ENCODE measurements at places on chromosomes 2 and 18. TPM values are rescaled to one million over a fixed set of nuclear protein-coding genes. Genes with fewer than 3 reads are reported as not detected.

Gene PRKAG3
- not detected for total RNA-seq

Gene IGFBP5
- total RNA-seq, result 0.14 TPM

Gene LTBP1
- total RNA-seq, result 0.19 TPM

Gene RGPD4
- 0.31 TPM for total RNA-seq

Gene ASB18
- not detected for total RNA-seq

Gene SNRPD1
- 74.6 TPM for total RNA-seq

Gene NEU2
- total RNA-seq, result not detected

DNA sequence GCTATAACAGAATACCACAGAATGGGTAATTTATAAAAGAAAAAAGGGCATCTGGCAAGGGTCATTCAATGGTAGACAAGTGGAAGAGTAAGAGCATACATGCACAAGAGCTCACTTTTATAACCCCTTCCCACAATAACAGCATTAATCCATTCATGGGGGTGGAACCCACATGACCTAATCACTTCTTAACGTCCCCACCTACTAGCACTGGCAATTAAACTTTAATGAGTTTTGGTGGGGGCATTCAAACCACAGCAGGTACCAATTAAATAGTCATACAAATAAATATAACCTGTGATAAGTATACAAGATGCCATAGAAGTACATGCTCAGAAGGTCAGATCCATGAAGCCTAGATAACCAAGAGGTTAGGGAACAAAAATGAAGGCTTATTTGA, 48.6 kb downstream of the ROCK1 start:
- peaks cover 3% of the 10 kb centered on the region for H3K4me1 ChIP-seq
- H3K4me3 ChIP-seq, result no peak overlapping the region
- DNase-seq, result no peak
- no peaks in the 10 kb centered on the region for H3K27me3 ChIP-seq
- no peak overlapping the region for H3K27ac ChIP-seq
- peaks cover 29% of the 10 kb centered on the region for H3K36me3 ChIP-seq

DNA sequence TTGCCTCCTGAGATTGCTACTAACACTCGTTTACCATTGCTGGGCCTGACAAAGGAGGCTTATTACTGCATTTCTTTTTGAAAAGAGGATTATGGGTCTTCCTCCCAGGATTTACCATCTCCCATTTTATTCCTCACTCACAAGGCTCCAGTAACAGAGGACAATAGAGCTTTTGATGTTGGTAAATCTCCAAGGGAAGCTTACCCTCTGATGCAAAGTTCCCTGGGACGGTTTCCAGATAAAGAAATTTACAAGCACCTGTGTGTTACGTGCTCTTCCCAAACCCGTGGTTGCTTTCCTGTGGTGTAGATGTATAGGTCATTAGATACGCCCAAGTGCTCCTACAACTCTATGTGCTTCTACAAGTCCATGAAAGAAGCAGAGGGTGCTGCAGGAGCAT, 17.1 kb downstream of the VSNL1 start:
- H3K4me3 ChIP-seq, result no peak overlapping the region
- DNase-seq, result no peak

DNA sequence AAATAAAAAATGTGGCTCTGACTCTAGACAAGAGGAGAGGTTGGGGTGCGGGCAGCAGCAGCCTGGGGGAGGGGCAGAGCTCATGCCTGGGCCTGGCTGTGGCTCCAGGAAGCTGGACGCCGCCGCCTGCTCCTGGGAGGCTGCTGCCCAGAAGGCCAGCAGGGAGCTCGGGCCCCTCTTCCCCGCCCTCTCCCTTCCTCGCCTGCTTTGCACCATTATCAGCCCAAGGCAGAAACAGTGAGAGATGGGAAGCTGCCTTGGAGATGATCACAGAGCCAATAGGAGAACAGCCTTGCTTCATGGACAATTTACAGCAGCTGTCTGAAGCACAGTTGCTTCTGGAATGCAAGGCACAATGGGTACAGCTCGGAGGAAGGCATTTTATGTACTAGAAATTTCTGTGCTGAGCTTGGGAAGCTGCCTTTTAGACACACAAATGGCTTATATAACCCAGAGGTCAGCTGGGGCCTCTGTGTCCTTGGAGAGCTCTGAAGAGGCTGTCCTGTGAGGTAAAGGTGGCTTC, 55.3 kb upstream of the AFF3 start:
- no peak overlapping the region for H3K27ac ChIP-seq
- no peaks in the 10 kb centered on the region for H3K27me3 ChIP-seq
- no peak for DNase-seq
- peaks cover 2% of the 10 kb centered on the region for H3K4me1 ChIP-seq
- H3K36me3 ChIP-seq, result no peaks in the 10 kb centered on the region
- no peak overlapping the region for H3K4me3 ChIP-seq

DNA sequence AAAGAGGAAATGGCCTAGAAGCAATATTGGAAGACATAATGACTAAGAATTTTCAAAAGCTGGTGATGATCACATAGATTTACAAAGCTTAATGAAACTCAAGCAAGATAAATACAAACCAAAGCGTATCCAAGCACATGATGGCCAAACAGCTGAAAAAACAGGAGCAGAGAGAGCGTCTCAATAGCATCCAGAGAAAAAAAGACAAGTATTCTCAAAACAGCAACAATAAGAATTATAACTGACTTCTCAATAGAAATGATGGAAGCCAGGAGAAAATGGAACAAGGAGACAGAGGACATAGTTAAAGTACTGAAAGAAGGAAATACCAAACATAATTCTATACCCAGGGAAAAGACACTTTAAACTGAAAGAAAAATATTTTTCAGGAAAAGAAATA, 437.2 kb upstream of the TNP1 start:
- DNase-seq, result no peak
- H3K27ac ChIP-seq, result no peak overlapping the region
- no peak overlapping the region for H3K4me3 ChIP-seq
- no peaks in the 10 kb centered on the region for H3K4me1 ChIP-seq
- no peaks in the 10 kb centered on the region for H3K27me3 ChIP-seq

GRCh38 chr2:62473246-62473827, 32.7 kb downstream of the TMEM17 start:
- H3K27me3 ChIP-seq, result peaks cover 28% of the 10 kb centered on the region
- no peak for DNase-seq
- peaks cover 5% of the 10 kb centered on the region for H3K4me1 ChIP-seq
- H3K4me3 ChIP-seq, result no peak overlapping the region

GRCh38 chr2:158486970-158487325, 30.2 kb downstream of the PKP4 start:
- H3K4me1 ChIP-seq, result peaks cover 5% of the 10 kb centered on the region
- H3K36me3 ChIP-seq, result peaks cover 5% of the 10 kb centered on the region

- no peaks in the 10 kb centered on the region for H3K27me3 ChIP-seq
- no peak overlapping the region for H3K4me3 ChIP-seq
- DNase-seq, result no peak
- peaks cover 2% of the 10 kb centered on the region for H3K36me3 ChIP-seq
- H3K4me1 ChIP-seq, result peaks cover 26% of the 10 kb centered on the region
Observed at GRCh38 chr2:12282780-12283695, 433.7 kb upstream of the TRIB2 start.

Data from activated naive CD8-positive, alpha-beta T cell treated with anti-CD3 and anti-CD28 coated beads, Interleukin-2, amount 10 ng/mL, durations not matched to agents 7 days and 5 days (primary cell).